ENCODE measurements at places on chromosomes 6 and 20. TPM values are rescaled to one million over a fixed set of nuclear protein-coding genes. Genes with fewer than 3 reads are reported as not detected.

The SNAI1 gene
- total RNA-seq, result 0.72 TPM

DNA sequence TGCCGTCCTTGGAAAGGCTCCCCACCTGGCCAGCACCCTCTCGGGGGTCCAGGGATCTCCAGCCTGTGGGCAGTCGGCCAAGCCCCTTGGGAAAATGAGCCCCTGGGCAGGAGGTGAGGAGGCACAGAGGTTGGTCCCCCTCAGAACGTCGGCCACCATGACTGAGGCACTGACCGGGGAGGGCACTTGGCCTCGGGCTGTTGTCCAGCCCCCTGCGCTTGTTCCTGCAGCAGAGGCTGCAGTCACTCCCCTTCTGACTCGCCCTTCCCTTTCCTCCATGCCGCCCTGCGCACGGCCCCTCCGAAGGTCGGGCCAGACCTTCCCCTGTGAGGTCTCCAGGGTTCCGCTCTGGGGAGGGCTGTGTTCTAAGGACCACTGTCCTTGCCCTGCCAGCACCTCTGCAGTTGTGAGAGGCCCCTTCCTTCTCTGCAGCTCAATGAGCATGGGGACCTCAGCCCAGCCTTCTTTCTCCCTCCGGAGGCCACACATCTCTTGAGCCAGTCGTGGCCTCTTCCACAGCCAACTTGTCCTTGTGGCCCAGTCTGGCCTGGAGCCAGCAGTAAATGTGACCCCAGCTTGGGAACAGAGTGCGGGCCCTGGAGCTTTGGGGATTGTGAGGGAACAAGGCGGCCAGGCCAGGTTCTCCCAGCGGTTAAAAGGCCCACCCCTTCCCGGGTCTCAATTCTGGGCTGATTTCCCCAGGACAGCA lies 195.5 kb downstream of the DLL1 start:
- DNase-seq, result no peak

The JPH2 gene
- total RNA-seq, result 263 TPM

The BPIFA1 gene
- total RNA-seq, result not detected

DNA sequence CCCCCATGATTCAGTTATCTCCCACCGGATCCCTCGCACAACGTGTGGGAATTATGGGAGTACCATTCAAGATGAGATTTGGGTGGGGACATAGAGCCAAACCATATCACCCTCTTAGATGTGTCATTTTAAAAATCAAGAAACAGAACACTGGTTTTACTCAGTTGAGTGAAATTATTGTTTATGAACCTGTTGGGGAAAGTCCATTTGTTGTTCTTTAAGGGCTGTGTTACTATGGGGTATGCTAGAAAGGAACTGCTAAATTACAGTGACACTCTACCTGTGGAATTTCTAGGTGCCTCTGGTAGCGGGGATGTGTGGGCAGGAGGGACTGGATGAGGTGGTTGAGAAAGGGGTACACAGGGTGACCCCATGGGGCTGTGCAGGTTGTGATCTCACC lies 28.9 kb downstream of the STX11 start:
- DNase-seq, result no peak

The LAMP5 gene
- 0.99 TPM for total RNA-seq

GRCh38 chr6:38306931-38307330 lies 332.8 kb downstream of the BTBD9 start:
- peak; percentile 85 for DNase-seq

The SYCP2L gene
- total RNA-seq, result 0.40 TPM

GRCh38 chr20:33724439-33725094 lies 4.5 kb upstream of the PXMP4 start:
- DNase-seq, result no peak

GRCh38 chr20:15951658-15952057 lies 621.6 kb downstream of the KIF16B start:
- peak; percentile 58 for DNase-seq

- no peak for DNase-seq
These were observed 11.3 kb downstream of the MYLK2 start for GRCh38 chr20:31830406-31830981.

GRCh38 chr20:38617011-38617829 lies 15.6 kb downstream of the ARHGAP40 start:
- no peak for DNase-seq

DNA sequence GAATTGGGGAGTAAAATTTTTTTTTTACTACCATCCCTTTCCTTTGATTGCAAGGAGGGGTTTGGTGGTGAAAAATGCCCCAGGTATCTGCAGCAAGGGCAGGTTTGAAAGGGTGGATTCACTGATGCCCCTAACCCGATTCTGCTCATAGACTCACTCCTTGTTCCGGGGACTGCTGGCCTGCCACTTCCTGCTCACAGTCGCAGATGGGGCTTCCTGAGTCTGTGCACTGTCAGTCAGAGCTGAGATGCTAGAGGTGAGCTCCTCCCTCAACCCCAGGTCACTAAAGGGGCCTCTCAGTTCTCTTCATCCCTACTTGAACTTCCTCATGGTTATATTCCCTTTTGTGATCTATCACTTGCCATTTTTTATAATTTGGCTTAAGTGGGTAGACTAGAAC lies 357.9 kb downstream of the FARS2 start:
- no peak for DNase-seq

GRCh38 chr6:84026721-84027164 lies 6.8 kb upstream of the MRAP2 start:
- peak; percentile 57 for DNase-seq

DNA sequence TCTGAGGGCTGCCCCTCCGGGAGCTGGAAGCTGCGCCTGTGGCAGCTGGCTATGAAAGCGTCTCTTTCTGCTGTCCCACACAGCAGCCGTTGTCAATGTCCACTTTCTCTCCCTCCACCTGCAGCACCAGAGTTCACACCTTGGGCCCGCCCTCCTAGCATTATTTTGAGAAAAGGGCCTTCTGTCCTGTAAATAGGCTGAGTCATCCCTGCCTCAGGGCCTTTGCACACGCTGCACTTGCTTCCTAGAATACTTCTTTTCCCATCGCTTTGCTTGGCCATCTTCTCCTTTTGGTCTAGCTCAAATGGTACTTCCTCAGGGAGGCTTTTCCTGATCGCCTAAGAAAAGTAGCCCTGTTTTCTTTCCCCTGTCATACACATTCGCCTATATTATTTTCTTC lies 69.3 kb upstream of the ZNFX1 start:
- DNase-seq, result no peak

- DNase-seq, result no peak
These were observed 42.5 kb upstream of the IPCEF1 start for GRCh38 chr6:154399097-154399496.

DNA sequence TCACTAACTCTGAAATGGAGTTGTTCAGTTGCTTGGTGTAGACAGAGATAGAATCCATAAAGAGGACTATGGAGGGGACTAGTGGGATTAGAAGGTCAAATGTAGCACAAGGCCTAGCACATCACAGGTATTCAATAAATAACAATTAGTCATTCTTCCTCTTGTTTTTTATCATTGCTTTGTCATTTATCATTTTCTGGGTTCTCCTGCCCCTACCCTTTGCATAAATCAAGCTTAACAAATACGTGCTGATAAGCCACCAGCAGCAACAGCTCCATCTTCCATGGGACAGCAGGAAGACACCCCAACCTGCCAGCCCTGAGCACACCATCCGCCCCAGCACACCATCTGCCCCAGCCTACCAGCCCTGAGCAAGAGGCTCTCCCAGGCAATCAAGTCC lies 23.1 kb downstream of the TRAM2 start:
- DNase-seq, result no peak

DNA sequence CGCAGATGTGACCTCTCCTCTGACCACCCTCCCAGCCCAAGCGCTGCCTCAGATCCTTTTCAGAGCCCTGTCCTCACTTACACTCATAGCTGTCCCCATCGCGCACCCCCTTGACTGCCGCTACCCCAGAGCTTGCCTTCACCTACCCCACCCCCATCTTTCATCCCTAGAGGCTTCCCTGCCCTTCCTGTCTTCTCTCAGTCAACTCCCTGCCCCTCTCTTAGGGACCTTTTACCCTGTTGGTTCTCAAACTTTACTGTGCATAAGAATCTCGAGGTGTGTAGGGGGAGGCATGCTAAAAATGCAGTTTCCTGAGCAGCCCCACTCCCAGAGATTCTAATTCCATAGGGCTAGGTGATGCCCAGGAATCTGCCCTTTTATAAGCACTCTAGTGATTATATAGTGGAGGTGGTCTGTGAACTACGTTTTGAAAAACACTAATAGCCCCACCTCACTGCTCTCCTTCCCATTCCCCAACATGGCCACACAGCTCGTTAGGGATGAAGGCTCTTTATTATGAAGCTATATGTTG lies 725 bp downstream of the TM9SF4 start:
- DNase-seq, result no peak

The FRMD1 gene
- not detected for total RNA-seq

The GGTLC1 gene
- not detected for total RNA-seq

DNA sequence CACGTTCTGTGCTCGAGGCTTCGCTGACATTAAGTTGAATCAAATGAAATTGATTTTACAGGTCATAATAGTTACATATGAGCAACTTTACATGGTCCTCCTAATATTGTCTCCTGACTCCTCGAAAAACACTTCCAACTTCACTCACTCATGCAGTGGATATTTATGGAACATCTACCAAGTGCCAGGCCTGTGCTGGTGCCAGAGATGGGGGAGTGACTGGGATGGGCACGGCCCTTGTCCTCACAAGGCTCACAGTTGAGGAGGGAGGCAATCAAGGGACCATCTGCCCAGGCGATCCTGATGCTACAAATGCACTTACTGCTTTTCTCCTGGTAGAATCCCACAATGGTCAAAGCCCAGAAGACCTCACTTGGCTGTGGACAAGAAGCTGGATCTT lies 426.4 kb downstream of the PREX1 start:
- no peak for DNase-seq

The PSORS1C2 gene
- total RNA-seq, result not detected

The ADGB gene
- not detected for total RNA-seq

DNA sequence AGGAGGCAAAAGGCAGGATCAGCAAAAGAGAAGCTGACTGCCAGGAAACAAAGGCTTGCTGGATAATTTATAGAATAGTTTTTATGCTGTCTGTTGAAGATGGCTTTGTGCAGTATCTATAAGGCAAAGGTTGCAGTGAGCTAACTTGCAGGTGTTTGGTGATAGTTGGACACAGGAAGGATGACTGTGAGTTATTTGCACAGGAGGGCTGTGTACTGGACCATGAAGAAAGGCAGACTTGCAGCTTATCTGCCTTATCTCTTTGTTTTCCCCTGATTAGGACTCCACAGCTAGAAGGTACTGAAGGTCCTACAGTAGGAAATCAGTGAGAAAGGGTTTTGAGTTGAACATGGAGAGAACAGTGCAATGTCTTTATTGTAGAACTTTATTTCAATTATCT lies 2.1 kb downstream of the BTN1A1 start:
- no peak for DNase-seq

The GDAP1L1 gene
- not detected for total RNA-seq

The HRH3 gene
- 0.08 TPM for total RNA-seq

The TP53TG5 gene
- not detected for total RNA-seq

The KCNK16 gene
- not detected for total RNA-seq

The RBPJL gene
- total RNA-seq, result not detected

The OOEP gene
- total RNA-seq, result not detected

DNA sequence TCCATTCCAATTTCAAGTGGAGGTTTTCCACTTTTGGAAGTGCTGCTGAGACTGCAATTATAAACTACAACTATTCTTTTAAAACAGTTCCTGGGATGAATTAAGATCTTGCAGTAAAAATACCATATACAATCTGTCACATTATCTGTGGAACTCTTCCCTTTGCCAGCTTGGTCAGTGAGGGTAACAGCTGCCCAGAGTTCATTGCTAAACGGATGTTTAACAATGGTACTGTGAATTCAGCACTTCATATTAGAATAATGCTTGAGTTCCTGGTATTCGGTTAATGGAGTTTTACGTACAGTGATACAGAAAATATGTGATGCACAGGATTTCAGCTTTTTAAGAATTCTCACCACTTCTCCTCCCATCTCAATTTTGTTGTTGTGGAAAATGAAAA lies 51.5 kb downstream of the KCNS1 start:
- no peak for DNase-seq

GRCh38 chr6:79536585-79536953 lies 661 bp downstream of the LCA5 start:
- peak; percentile 60 for DNase-seq

DNA sequence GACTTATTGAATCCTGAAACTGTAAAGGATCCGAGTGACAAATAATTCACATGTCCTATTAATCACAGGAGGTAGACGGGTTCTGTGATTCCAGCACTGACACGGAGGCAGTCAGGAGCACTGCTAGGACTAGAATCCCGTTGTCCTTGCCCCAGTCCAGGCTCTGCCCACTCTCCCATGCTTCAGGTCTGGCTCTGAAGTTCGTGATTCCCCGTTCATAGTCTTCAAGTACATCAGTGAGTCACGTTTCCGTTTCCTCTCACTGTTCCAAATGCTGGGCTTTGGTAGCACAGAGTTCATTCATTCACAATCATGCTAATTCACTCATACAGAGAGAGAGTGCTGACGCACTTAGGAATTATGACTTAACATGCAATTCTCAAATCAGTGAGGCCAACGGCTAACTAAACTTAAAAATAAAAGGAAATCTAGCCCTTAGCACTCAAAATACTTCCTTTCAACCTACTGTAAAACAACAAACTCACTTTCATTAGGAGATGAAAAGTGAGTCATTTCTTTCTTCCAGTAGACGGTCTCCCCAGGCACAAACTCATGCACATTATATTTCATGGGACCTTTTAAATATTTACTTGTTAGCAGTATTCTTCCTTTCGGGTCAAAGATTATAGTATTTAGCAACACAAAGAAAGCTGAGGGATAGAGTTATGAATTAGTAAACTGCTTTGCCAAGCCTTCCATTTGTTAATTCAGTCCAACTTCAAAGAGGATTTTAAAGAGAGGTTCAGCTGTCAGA lies 94.0 kb upstream of the NHSL1 start:
- DNase-seq, result peak; percentile 80

The C4B gene
- 6.7 TPM for total RNA-seq

- DNase-seq, result no peak
These were observed 4.0 kb upstream of the UBD start for GRCh38 chr6:29563435-29563965.

DNA sequence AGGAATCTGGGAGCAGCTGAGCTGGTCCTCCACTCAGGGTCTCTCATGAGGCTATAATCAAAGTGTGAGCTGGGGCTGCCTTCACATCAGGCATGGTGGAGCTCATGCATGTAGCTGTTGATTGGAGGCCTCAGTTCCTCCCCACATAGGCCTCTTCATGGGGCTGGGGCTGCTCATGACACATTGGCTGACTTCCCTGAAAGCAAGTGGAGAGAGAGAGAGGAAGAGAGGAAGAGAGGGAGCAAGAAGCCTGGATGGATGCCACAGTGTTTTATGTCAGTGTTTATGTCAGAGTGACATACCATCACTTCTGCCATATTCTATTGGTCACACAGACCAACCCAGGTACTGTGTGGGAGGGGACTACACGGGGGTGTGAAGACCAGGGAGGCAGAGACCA lies 43.8 kb downstream of the EYA2 start:
- no peak for DNase-seq

The FKBP5 gene
- 13.4 TPM for total RNA-seq

The TXNDC5 gene
- total RNA-seq, result 162 TPM

The MAFB gene
- 0.37 TPM for total RNA-seq
